SHP77 (cell line): ENCODE measurements at places on chromosomes 3 and 15.

- DNase-seq = no peak
Observed at GRCh38 chr3:29643034-29643425, 362.2 kb downstream of the RBMS3 start.

DNA sequence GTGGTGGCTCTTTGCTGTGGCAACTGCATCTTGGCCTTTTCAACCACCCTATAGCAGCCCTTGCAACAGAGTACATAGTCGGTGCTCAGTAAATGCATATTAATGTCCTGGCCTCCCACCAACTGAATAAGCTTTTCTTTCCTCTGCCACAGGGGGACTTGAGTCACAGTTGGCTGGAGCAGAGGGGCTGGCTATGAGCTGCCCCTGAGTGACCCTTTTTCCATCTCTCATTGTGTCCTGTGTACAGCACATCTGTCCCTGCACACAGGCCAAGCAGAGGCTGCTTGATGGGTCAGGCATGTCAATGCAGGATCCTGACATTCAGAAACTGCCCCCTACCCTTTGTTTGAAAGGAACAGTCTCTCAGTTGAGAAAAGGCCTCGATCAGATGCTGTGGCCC, 22.4 kb downstream of the SPSB4 start:
- no peak for DNase-seq

DNA sequence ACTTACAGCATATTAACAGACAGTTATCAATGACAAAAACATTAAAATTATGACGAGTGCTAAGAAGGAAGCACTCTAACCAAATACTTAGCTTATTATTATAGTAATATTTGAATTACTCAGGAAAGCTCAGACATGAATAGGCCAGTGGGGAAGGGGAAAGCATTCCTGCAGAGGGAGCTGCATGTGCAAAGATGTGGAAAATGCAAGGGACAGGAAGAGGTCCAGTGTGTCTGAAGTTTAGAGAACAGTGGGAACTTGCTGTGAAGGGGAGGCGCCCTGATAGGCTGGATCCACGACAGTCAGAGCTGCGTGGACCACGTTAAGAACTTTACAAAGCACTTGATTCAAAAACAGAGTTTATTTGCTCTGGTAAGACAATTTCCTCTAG, 1.2 kb upstream of the SPICE1 start:
- peak; percentile 23 for DNase-seq

GRCh38 chr3:159914426-159914825, 74.2 kb upstream of the IL12A start:
- no peak for DNase-seq

GRCh38 chr3:183536238-183536880, 19.1 kb downstream of the KLHL6 start:
- DNase-seq = no peak

- peak; percentile 81 for DNase-seq
Observed at GRCh38 chr15:65902373-65902772, 33.1 kb downstream of the RAB11A start.

DNA sequence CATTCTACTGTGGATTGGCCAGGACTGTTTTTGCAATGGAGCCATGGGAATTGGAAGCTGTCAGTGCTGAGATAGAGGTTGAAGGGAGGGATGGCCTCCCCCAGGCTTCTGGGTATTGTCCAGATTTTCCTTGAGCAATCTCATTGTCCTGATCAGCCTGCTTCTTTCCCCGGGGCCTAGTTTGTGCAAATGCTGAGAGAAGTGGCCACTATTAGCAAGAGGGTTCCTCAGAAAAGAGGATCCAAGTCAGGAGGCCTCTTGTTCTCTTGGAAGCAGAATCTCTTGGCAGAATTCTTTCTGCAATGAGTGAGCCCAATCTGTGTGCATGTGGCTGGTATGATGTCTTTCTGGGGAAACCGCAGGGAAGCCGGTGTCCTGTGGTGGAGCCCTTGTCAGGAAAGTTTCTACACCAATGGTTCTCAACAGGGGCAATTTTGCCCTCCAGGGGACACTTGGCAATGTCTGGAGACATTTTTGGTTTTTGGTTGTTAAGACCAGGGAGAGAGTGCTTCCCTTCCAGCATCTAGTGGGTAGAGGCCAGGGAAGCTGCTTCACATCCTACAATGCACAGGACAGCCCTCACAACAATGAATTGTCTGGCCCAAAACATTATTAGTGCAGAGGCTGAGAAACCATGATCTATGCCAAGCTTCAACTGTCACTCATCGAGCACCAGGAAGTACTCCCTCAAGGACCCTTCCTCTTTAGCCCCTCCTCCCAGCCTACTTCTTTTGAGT, 2.0 kb downstream of the LIPC start:
- no peak for DNase-seq

GRCh38 chr3:128322030-128323022, 144.4 kb downstream of the DNAJB8 start:
- peak; percentile 43 for DNase-seq

DNA sequence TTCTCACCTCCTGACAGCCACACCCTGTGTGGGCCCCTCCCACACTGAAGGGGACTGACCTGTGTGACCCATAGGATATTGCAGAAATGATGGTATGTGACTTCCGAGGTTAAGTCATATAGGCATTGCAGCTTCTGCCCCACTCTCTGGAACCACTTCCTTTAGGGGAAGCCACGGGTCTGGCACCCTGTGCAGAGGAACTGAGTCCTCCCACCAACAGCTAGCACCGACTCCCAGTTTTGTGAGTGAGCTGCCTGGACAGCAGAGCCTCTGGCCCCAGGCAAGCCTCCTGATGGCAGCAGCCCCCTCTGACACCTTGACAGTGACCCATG, 24.6 kb upstream of the SLC6A6 start:
- no peak for DNase-seq

DNA sequence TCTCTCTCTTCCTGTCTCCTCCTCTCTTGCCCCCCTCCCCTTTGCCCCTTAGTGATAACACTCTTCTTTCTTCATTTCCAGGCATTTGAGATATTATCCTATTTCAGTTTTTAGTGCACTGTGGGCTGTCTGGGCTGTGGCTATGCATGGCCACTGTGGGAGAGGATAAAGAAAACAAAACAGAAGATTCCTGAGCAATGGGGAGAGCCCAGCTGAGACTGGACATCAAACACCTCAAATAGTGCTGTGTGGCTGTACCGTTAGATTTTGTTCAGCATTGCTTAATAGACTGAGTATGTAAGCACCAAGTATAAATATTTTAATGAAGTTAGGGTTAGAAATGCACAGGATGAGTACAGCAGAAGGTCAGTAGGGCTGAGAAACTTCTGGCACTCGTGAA, 7.9 kb upstream of the GBE1 start:
- no peak for DNase-seq

GRCh38 chr15:39511916-39512260, 69.0 kb upstream of the THBS1 start:
- DNase-seq = peak; percentile 28

DNA sequence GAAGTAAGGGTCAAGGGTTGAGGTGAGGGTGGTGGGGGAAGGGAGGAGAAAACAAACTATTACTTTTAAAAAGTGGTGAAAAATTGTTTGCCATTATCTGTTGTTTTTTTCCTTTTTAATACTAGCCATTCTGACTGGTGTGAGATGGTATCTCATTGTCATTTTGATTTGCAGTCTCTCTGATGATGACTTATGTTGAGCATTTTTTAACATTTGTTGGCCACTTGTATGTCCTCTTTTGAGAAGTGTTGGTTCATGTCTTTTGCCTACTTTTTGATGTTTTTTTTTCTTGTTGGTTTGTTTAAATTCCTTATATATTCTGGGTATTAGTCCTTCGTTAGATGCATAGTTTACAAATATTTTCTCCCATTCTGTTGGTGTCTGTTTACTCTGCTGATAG, 185.9 kb upstream of the ANKRD28 start:
- no peak for DNase-seq

- DNase-seq = no peak
Observed at GRCh38 chr3:185649414-185649813, 63.3 kb downstream of the SENP2 start.

DNA sequence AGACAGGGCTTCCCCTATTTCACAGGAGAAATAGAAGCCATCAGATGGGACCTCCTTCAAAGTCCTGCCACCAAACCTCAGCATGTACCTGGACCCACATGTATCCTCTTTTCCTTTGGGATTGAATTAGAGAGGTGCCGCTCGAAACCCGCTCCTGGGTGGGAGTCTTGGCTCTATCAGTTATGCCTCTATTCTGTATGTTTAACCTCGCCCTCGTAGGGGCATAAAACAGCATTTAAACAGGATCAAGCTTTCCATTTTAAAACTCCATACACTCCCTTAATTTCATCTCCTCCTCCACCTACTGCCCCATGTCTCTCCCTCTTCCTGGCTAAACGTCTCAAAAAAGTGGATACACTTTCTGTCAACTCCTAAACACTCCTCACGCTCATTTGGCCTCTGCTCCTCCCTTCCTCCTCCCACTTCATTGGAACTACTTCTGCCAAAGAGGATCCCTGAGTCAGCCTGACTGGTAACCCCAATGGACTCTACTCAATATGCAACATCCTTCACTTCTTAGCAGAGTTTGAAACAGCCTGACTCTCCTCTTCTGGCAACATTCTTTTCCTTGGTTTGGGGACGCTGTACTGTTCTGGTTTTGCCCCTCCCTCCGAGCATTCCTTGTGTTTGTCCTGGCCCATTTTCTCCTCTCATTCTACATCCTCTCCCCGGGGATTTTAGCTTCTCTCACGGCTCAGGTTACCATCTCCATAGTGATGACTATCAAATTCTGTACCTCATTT, 23.0 kb upstream of the MUC20 start:
- no peak for DNase-seq

GRCh38 chr3:34973586-34973985, 665.7 kb upstream of the ARPP21 start:
- no peak for DNase-seq

DNA sequence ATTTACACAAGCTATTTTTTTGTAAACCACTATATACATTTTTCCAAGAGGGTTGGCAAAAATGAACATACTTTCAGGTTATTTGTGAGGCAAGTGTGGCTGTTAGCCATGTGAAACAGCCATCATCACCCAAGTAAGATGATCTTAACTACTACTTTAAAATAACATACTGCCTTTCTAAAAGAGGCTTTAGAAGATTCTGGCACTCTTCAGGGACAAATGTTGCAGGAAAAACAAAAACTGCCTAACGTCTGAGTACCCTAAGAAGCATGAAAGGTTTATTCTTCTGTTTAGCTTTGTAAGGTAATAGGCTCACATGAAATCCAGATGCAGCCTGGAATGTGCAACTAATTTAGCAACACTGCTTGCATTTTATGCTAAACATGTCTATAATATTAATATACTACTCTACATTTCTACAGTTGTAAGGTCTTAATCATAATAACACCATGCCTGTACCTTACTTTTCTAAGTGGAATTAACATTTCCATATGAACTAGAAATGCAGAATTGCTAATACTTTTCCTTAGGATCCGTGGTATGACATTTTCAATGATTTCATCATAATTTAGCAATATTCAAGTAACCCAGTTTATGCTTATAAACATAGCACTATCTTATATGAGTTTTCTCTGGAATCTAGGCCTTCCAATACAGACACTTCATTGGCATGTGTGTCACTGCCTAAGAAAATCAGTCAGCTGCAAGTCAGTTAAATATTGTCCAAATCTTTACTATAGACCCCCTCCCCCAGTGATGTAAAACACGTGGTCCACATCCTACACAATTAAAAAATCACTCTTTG, 4.5 kb upstream of the LSAMP start:
- DNase-seq = no peak

- DNase-seq = no peak
Observed at GRCh38 chr15:68972201-68973065, 42.1 kb upstream of the NOX5 start.

- no peak for DNase-seq
Observed at GRCh38 chr3:32278714-32279113, 40.2 kb downstream of the CMTM8 start.

- DNase-seq = peak; percentile 96
Observed at GRCh38 chr3:121545574-121546455, at the start of gene POLQ. TSS of gene POLQ (minus strand) at chr3:121545988. CDS start at chr3:121545877, 111 bp downstream.

- no peak for DNase-seq
Observed at GRCh38 chr15:64851503-64851840, 9.8 kb downstream of the PLEKHO2 start.

- DNase-seq = no peak
Observed at GRCh38 chr15:57335719-57336118, 40.6 kb upstream of the CGNL1 start.

DNA sequence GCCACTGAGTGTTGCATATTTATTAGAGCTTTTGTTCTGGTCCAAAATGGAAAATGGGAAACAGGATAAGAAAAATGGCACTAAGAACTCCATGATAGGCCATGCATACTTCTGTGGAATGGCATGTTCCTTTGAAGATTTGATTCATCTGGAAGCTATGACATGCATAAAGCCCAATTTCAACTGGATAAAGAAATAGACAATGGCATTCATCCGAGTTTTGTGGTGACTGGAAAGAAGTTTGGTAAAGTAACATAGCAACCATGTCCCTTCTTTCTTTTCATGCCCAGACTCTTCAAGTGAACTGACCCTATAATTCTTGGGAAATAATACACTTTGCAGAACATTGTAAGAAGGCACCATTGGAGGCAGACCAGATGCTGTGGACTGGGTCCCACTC, 368.4 kb upstream of the IL12A start:
- no peak for DNase-seq

DNA sequence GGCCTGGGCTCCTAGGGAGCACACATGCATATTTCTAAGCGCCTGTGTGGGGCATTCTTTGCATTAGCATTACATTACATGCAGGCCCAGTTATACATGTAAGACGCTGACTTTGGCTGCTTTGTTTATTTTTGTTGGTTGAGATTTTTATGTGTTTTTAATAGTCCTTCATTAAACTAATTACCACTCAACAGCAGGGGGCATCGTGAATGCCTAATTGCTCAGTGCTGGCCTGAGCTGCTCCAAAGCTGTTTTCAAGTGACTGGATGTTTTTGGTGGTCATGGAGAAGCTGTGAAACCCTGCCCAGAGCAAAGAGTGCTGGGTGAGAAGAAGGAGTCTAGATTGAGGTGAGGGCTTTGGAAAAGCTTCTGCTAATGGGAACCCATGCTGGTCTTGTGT, 41.5 kb downstream of the GPD1L start:
- no peak for DNase-seq

GRCh38 chr3:82002491-82002890, 241.0 kb upstream of the GBE1 start:
- no peak for DNase-seq

GRCh38 chr15:88302373-88302772, 45.8 kb upstream of the NTRK3 start:
- no peak for DNase-seq

DNA sequence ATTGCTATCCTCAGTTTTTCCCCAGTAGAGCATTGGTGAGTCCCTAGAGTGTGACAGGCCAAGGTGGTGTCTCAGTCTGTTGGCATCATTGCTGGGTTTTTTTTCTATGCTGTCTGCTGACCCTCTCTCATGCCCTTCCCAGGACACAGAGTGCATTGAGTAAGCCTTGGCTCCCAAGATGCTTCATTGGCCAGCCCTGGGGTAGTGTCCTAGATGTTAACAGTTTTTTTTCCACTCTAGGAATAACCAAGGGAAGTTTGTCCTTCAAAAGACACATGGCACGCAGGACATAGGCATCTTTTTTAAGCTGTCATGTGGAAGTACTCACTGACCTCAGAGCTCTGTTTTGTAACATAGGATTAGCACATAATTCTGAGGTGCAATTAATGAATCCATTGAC, 19.5 kb downstream of the ADAMTSL3 start:
- no peak for DNase-seq
